ENCODE measurements at places on chromosomes 2 and 18.

- DNase-seq, result no peak
These were observed 42.9 kb upstream of the RFX8 start for GRCh38 chr2:101517758-101518271.

DNA sequence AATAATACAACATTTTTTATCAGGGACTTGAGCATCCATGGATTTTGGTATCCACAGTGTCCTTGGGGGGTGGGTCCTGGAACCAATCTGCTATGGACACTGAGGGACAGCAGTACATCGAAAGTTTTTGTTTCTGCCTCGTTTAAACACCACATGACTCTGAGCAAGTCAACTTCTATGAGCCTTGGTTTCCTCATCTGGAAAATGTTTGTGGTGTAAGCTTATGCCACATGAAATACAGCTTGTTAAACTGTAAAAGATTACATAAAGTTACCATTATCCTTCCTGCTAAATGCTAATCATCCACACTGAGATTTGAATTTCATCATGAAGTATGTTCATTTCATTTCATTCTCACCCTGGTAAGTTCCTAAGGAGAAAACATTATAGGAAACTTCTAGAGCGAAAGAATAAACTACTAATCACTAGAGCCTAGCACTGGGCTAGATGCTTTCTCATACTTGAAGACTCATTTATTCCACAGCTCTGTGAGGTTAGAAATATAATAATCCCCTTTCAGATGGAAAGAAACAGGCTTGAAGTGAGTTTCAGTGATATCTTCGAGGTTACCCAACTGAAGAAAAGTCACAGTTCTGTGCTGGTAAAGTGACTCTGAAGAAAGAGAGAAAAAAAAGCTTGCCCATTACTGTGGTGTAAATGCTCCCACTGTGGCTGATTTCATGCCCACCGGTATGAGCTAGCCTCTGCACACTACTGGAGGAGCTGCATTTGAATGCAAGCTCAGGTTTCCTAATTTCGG is 29.2 kb downstream of the MCFD2 start:
- no peak for DNase-seq

DNA sequence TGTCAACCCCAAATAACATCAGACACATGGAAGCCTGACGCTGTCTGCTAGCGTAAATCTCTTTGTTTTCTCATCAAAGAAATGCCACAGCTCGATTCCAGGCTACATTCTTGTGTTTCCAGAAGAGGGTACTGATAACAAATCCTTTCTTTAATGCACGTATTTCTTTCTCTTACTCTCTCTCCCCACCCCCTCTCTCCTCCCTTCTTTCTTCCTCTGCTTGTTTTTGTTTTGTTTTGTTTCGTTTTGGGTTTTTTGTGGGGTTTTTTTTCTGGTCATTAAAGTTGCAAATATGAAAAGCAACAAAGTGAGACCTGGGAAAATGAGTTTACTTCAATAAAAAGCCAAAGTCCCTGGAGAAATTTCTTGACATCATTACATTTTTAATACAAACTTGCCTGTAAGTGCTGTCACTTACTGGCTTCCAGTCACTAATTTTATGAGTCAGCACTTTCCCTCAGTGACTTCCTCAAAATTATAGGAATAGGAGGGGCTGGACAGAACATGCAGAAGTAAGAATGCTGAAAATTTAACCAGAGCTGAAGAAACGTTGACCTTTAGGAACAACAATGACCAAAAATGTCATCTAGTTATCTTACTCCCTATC is 106.7 kb upstream of the NABP1 start:
- DNase-seq, result no peak

- no peak for DNase-seq
These were observed 12.0 kb downstream of the DYSF start for GRCh38 chr2:71465356-71465755.

- no peak for DNase-seq
These were observed 28.3 kb upstream of the DSC1 start for GRCh38 chr18:31190919-31191318.

DNA sequence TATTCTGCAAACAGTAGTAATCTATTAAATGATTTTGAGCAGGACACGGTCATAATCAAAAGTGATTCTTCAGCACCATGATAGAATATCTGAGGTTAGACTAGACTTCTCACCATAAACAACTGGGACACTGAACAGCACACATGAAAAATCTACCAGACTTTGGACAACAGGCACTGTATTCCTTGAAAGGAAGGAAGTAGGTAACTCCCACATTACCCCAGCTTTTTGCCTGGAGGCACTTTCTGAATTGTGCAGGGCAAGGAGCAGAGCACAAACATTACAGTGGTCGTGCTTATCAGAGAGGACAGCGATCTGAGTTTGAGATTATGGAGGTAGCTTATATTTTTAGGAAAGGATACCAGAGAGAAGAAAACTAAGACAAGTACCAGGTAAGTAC is 25.3 kb upstream of the IL1RL1 start:
- no peak for DNase-seq

GRCh38 chr2:9703701-9704221 is 73.0 kb upstream of the YWHAQ start:
- no peak for DNase-seq

- DNase-seq, result no peak
These were observed 137.4 kb downstream of the ACOXL start for GRCh38 chr2:110869472-110870446.

GRCh38 chr2:55809875-55810621 is 113.5 kb downstream of the EFEMP1 start:
- DNase-seq, result no peak

DNA sequence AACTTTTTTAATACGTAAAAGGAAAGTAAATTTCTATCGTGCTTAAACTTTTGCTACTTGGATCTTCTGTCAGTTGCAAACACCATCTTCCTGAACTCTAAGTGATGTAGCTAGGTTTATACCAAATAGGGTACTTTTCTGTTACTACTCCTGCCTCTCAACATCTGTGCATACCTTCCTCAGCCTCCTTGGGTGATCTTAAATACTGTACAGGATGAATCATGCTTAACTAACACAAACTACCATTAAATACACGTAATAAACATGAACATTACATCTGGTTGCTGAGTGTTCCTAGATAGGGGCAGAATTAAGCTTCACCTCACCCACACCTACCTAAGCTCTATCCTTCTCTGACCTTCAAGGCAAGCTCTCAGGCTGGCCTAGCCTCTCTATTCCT is 398.0 kb downstream of the TXNL1 start:
- no peak for DNase-seq

- no peak for DNase-seq
These were observed 16.6 kb downstream of the SERPINB13 start for GRCh38 chr18:63603772-63604171.

GRCh38 chr18:28559511-28559910 is 382.6 kb upstream of the CDH2 start:
- no peak for DNase-seq

- DNase-seq, result no peak
These were observed 40.6 kb downstream of the TRABD2A start for GRCh38 chr2:84840306-84840705.

DNA sequence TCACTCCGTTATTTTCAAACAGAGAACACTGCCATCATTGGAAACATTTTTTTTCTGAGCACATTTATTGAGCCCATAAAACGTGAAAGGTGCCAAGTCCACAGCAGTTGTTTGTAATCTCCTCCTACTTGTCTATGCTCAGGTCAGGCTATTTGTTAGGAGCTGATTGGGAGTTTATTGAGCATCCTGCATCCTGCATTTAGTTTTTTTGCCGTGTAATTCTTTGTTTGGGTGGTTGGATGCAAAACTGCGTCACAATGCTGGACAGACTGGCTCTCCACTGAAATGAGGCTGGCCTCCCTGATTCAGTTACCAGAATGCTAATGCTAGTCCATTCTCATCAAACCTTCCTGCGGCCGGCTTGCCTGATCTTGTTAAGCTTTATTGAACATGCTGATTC is 71.4 kb downstream of the RAPGEF4 start:
- no peak for DNase-seq

GRCh38 chr2:207617011-207617671 is 8.1 kb downstream of the METTL21A start:
- DNase-seq, result no peak

GRCh38 chr18:26745288-26746181 is 120.0 kb downstream of the AQP4 start:
- DNase-seq, result no peak

DNA sequence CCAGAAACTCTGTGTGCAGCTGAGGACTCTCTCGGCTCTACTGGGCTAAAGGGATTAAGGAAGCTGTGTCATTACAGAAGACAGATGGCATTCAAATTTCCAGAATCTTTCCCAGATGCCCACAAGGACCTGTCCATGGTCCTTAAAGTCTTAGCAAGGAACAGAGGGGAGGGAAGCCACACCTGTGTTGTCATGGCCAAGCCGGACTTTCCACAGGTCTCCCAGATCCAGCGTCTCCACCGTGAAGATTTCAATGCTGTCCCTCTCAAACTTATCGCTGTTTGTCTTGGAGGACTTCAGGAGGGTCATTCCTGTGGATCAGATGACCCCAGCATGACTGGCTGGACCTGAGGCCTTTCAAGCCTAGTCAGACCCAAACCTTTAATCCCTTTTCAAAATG is 114.5 kb downstream of the LOXHD1 start:
- DNase-seq, result no peak

DNA sequence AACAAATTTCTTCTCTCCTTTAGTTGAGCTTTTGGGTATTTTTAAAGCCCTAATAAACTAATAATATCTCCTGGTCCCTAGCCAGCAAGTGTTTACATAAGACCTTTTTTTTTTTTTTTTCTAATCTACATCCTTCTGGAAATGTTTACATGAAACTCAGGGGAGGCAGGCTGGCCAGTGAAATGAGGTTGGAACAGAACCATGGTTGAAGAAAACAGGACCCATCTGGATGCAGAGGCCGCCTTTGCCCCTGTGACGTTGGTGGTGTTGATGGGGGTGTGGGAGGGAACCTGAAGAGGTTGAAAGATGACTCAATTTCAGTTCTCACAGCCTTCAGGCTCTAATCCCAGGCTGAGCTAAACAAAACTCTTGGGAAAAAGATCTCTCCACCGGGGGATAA is 118.5 kb downstream of the NRP2 start:
- no peak for DNase-seq

DNA sequence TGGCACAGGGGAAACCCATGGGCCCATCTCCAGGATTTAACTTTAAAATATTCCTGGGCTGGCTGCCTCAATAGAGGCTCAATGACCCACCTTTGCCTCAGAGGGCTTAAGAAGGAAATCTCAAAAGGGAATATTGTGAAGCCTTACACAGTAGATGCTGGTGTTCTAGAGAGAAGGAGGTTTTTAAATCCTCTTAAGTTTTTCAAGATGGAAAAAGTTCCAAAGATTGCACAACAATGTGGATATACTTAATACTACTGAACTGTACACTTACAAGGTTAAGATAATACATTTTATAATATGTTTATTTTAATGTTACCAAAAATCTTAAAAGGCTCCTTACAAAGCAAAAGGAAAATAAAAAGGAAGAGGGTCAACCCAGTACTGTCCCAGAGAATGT is 54.9 kb upstream of the LCLAT1 start:
- no peak for DNase-seq
